Right renal pelvis (tissue), 4 donors: ENCODE measurements at places on chromosomes 13 and 19. TPM values are rescaled to one million over a fixed set of nuclear protein-coding genes. Genes with fewer than 3 reads are reported as not detected.

OR7A5 gene
- not detected for polyA plus RNA-seq

KCNN4 gene
- 1.4 TPM for polyA plus RNA-seq

DCLK1 gene
- 5.6 TPM for polyA plus RNA-seq

CHST8 gene
- 0.32 TPM for polyA plus RNA-seq

GPC5 gene
- 4.7 TPM for polyA plus RNA-seq

ANO8 gene
- polyA plus RNA-seq: 14.1 TPM

CYP4F2 gene
- polyA plus RNA-seq: 0.19 TPM

PNKP gene
- polyA plus RNA-seq: 43.6 TPM

GAPDHS gene
- not detected for polyA plus RNA-seq

CGB2 gene
- polyA plus RNA-seq: not detected

NRTN gene
- 2.7 TPM for polyA plus RNA-seq

ZNF765 gene
- polyA plus RNA-seq: 9.6 TPM

PNMA8B gene
- polyA plus RNA-seq: 4.6 TPM

IFI30 gene
- 16.8 TPM for polyA plus RNA-seq

ZNF835 gene
- polyA plus RNA-seq: 5.1 TPM

MYO9B gene
- 48.3 TPM for polyA plus RNA-seq

CGB3 gene
- not detected for polyA plus RNA-seq

ZNF491 gene
- polyA plus RNA-seq: 3.4 TPM

TPTE2 gene
- polyA plus RNA-seq: 0.44 TPM

CYP2F1 gene
- not detected for polyA plus RNA-seq

ZNF865 gene
- polyA plus RNA-seq: 8.2 TPM

FAM216B gene
- not detected for polyA plus RNA-seq

EXOC3L2 gene
- polyA plus RNA-seq: 8.6 TPM

SIGLEC12 gene
- polyA plus RNA-seq: 0.13 TPM

GSX1 gene
- not detected for polyA plus RNA-seq

CD33 gene
- polyA plus RNA-seq: 1.5 TPM

SAFB2 gene
- 66.0 TPM for polyA plus RNA-seq

NFKBIB gene
- 8.1 TPM for polyA plus RNA-seq

PRSS57 gene
- polyA plus RNA-seq: 0.48 TPM

NECTIN2 gene
- polyA plus RNA-seq: 155 TPM

SIPA1L3 gene
- polyA plus RNA-seq: 23.4 TPM

VAV1 gene
- polyA plus RNA-seq: 1.4 TPM

PSG7 gene
- polyA plus RNA-seq: not detected

SLITRK6 gene
- 16.8 TPM for polyA plus RNA-seq

KIRREL2 gene
- 11.4 TPM for polyA plus RNA-seq

ELSPBP1 gene
- polyA plus RNA-seq: not detected

STK24 gene
- polyA plus RNA-seq: 117 TPM

COL5A3 gene
- 3.1 TPM for polyA plus RNA-seq

SLC7A10 gene
- polyA plus RNA-seq: 0.39 TPM

ANKLE1 gene
- 0.91 TPM for polyA plus RNA-seq

PLPPR3 gene
- 19.1 TPM for polyA plus RNA-seq

RBM26 gene
- polyA plus RNA-seq: 82.0 TPM

PSG5 gene
- polyA plus RNA-seq: 0.21 TPM

ZFR2 gene
- 1.3 TPM for polyA plus RNA-seq

ACER1 gene
- polyA plus RNA-seq: 0.14 TPM

IQCN gene
- 5.2 TPM for polyA plus RNA-seq

HIF3A gene
- 29.8 TPM for polyA plus RNA-seq

EID2 gene
- polyA plus RNA-seq: 20.7 TPM

PRODH2 gene
- polyA plus RNA-seq: 28.5 TPM

POU2F2 gene
- 1.0 TPM for polyA plus RNA-seq

CKM gene
- 0.84 TPM for polyA plus RNA-seq

POGLUT2 gene
- 56.0 TPM for polyA plus RNA-seq

LGALS7 gene
- polyA plus RNA-seq: 0.46 TPM

HS6ST3 gene
- polyA plus RNA-seq: 3.2 TPM
